ENCODE measurements at places on chromosomes 4 and X. TPM values are rescaled to one million over a fixed set of nuclear protein-coding genes. Genes with fewer than 3 reads are reported as not detected.

Gene ARR3
- total RNA-seq, result not detected

DNA sequence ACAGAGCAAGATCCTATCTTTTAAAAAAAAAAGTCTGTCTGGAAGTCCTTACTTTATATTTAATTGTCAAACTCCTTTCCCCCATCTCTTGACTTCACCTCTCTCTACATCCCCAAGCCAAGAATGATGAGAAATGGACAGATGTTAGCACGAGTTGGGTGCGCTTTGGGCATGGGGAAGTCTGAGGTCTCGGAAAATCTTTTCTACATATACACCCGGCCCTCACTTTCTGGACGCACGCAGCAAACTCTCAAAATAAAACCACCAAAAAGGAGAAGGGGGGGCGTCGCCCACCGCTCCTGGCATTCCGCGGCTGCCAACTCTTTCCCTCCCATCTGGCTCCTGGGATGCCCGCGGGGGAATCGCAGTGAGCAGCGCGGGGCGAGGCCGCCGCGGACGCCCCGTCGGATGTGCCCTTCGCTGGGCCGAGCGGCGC, 756 bp downstream of the IGFBP7 start:
- DNase-seq, result no peak

DNA sequence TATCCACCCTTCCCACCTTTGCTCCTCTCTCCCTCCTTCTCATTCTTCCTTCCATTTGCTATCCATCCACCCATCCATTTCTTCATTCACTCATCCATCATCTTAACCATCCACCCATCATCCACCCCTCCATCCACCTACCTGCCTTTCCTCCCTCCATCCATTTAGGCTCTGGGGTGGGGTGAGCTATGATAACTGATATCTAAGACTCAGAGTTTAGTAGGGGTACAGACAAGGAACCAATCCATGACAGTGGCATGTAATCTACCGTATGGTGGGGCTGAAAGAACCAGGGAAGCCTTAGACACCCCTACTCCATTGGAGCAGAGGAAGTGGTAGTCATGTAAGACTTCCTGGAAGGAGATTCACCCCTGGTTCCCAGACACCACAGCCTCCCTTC, 23.2 kb downstream of the PSAPL1 start:
- DNase-seq, result no peak

Gene DGAT2L6
- not detected for total RNA-seq

DNA sequence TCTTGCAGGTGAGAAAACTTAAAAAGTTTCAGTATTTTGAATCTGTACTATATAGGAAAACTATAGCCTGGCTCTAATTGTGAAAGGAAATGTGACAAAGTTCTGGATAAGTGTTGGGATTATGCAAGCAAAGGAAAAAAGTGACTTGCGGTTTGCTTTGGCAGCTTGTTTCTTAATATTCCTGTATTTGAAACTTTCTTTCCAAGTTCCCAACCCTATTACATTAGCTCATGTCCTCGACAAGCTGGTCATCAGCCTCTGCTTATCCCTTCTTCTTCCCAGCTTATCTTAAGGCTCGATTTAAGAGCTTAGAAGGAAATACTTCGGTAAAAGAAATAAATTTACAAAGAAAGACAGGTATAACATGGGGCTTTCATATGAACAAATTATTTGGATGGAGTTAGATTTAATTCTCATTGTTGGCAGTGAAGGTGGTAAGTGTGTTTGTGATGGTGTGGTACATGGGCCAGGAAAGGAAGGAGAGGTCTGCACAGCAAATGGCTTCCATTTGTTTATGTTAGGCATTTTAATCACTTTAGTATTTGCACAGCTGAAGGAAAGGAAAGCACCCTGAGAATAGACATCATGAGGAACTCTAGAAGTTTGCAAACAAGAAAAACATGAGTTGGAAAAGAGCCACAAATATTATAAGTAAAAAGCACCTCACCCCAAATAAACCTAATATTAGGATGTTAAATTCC, 5.1 kb upstream of the MYOZ2 start:
- DNase-seq, result no peak

Gene GABRQ
- total RNA-seq, result not detected

Gene FGFR3
- 68.5 TPM for total RNA-seq

DNA sequence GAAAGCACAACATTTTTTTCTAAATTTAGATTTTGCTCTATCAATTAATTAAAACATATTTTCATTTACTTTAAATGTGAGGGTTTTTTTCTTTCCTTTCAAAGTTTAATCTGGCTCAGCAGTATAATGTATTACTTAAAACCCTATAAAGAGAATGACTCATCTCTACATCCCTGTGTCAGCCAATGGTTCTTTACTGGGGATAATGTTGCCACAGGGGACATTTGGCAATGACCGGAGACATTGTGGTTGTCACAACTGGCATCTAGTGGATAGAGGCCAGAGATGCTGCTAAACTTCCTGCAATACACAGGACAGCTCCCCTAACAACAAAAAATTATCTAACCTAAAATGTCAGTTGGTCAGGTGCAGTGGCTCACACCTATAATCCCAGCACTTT, 53.8 kb downstream of the SYNPO2 start:
- no peak for DNase-seq

DNA sequence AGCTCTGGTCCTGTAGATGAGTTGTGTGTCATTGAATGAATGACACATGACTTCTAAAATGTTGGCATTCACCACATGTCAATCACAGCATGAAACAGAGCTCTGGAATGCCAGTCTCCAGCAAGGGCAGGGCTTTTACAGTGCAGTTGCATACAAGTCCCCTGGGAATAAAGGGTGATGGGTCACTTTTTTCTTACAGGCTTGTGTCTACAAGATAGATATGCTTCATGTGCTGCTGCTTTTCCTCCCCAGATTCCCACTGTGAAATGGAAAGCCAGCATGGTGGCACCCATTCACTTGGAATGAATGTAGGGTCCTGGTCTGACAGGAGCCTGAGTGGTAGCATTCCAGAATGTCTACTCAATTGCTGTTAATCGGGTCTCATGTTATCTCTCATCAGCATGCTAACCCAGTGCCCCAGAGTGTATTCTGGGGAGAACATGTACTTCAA, 159.1 kb upstream of the KIT start:
- DNase-seq, result no peak

DNA sequence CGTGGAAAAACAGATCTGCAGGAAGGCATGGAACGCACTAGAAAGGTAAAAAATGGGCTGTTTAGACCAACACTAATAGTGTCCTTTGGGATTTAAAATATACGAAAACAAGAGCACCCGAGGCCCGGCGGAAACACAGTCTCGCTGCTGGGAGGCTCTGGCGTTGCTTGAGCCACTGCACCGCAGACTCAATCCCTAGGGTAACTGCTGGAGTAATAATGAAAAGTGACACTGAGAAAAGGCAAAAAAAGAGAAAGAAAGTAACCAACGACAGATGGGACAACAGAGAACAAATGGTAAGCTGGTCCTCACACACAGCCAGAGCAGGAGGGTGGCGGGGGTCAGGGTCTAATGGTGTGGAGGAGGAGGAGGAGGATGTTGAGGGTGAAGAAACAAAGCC, 15.4 kb downstream of the IRAK1 start:
- no peak for DNase-seq

DNA sequence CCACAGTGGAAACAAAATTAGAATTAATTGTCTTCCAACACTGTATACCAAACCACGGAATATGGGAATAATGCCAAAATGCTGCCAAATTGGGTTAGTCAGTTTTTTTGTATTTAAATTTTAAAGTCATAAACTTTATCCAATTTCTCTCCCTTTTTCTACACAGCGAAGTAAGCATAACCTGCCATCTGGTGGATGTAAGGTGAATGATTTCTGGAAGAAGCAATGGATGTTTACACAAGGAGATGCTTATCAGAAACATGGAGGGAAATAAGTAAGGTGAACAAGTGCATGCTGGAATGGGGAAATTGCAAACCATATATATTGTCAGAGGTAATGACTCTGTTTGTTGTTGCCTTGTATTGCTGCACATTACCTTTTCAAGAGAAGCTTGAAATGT, 691.9 kb downstream of the TECRL start:
- no peak for DNase-seq

DNA sequence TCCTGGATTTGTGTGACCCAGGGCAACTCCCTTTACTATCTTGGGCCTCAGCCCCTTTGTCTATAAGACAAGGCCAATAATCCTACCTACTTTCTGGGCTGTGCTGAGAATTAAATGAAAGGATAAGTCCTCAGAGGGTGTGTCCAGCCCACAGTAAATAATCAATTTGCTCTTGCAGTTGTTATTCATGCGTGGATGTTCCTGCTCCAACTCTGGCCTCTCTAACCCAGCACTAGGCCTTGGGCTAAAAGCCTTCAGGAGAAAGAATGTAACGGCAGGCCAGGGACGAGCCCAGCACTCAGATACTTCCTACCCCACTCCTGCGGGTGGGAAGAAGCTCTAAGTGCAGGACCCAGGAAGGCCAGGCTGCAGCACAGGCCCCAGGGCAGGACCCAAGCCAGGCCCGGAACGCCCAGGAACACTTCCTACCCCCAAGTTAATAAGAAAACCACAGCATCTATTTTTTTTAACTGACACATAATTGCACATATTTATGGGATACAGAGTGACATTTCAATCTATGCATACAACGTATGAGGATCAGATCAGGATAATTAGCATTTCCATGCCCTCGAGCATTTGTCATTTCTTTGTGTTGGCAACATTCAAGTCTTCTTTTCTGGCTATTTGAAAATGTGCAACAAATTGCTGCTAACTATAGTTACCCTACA, 179.6 kb upstream of the RBPJ start:
- DNase-seq, result no peak

DNA sequence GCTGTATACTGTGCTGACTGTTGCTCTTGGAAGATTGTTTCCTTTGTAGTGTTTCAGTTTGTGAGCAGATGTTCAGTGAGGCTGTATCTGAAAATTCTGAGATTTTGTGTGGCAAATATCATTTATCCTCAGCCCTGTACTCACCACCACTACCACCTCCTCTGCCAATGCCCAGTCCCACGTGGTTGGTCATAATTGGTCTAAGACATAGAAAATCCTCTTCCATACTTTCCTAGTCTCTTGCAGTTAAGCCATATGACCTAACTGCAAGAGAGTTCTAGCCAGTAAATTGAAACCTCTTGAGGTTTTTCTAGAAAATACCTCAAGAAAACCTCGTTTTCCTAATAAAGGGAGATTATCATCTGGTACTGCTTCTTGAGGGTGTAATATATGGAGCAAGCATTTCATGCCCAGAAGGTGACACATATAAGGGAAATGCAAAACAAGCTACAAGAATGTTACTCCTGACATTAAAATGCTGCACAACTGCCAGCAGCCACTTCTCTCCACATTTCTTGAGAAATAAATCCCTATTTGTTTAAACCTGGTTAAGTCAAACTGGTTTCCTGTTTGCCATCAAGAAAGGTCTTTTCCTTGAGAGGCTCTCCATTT, 32.8 kb downstream of the ABCE1 start:
- no peak for DNase-seq

- DNase-seq, result no peak
Measured at GRCh38 chr4:55291227-55291640, 54.8 kb upstream of the SRD5A3 start.

DNA sequence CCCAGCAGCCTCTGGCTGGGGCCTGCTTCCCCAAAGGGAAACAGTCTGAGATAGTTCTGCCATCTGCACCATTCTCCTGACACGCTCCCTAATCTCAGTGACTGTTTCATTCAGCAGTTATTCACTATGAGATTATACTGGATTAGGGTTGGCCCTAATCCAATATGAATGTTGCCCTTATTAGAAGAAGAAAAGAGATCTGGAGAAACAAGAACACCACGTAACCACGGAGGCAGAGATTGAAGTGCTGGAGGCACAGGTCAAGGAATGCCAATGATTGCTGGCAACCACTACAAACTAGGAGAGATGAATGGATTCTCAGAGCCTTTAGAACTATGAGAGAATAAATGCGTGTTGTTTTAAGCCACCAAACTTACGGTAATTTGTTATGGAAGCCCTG, 7.4 kb downstream of the ACOX3 start:
- no peak for DNase-seq

GRCh38 chr4:17385403-17385802, 126.5 kb downstream of the QDPR start:
- no peak for DNase-seq

- no peak for DNase-seq
Measured at GRCh38 chrX:1462596-1463251, 10.0 kb upstream of the ASMTL start.

Gene SPANXD
- total RNA-seq, result not detected

Gene C4orf50
- total RNA-seq, result 0.08 TPM

DNA sequence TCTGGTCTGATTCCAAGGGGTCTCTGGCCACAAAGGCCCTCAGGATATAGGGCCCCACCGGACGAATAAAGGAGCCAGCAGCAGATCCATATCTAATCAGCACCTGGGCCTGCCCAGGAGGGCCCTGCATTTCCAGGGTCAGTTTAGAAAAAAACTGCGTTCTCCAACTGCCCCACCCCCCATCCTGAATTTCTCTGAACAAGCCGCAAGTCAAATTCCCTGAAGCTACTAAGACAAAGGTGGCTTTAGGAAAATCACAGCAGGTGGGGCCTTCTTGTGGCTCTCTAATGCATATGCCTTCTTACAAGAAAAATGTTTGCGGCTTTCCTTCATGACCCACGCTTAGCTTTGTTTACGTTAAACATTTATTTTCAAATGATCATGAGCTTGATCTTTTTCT, 76.6 kb downstream of the MBNL3 start:
- DNase-seq, result no peak

Gene P2RY4
- 0.20 TPM for total RNA-seq

GRCh38 chr4:124953486-124953885, 241.0 kb upstream of the ANKRD50 start:
- no peak for DNase-seq

DNA sequence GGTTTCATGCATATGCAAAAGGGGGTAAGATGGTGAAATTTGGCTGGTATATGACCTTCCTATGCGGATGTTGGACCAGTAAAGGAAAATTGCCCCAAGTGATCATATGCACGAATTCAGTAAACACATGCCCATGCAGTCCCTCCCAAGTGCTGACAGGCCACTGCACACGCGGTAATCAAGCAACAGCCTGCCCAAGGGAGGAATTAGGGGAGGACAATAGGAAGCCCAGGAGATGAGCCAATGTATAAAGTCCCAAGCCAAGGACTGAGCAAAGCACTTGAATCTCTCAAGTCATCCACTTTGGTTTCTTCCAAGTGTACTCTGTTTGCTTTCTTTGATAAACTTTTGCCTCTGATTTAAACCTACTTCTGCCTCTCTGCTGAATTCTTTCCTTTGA, 21.1 kb downstream of the MAGEB16 start:
- DNase-seq, result no peak

DNA sequence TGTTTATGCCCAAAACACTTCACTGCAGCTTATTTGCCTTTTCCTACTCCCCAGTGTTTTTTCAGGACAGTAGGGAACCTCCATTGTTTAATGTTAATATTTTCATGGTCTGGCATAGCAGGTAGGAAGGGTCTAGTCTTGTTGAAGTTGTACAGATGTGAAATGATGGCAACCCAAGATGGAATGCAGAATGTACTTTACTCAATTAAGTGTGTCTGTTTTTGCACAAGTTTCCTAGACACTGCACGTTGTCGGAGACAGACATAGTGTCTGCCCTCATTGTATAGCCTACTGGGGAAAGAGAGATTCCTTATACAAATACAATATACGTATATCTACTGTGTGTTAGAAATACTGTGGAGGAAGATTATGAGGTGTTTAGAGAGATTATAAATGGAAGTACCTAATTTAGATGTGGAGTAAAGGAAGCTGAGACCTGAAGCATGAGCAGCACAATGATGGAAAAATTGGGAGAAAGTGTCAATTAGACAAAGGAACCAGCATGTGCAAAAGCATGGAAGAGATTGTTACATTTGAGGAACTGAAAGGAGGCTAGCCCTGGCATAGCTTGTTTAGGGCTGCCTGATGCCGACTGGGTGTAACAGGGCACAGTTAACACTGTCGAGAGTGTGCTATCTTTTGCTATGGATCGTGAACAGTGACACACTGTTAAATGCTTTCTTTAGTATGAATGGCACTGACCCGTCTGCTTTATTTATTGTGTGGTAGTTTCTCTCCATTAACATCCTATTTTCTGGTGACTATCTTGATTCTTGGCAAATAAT, 18.4 kb downstream of the CPEB2 start:
- DNase-seq, result no peak
